ENCODE measurements at places on chromosomes 13 and 19.

DNA sequence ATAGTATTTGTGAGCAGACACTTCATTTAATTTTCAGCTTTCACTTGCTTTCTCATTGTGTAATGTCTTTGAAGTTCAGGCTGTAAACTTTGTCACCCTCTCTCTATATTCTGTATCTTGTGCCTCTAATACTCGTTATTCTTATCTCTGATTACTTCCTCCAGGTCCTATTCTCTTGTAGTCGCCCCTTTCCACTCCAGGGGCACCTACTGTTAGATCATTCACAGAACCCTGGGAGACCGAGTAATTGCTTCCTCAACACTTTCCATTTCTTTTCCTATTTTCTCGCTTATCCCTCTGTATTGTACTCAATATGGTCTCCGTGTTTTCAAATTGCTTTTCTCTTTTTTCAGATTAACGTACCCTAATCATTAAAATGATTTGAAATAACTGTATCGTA lies 93.9 kb upstream of the TDRD3 start:
- DNase-seq, result no peak

DNA sequence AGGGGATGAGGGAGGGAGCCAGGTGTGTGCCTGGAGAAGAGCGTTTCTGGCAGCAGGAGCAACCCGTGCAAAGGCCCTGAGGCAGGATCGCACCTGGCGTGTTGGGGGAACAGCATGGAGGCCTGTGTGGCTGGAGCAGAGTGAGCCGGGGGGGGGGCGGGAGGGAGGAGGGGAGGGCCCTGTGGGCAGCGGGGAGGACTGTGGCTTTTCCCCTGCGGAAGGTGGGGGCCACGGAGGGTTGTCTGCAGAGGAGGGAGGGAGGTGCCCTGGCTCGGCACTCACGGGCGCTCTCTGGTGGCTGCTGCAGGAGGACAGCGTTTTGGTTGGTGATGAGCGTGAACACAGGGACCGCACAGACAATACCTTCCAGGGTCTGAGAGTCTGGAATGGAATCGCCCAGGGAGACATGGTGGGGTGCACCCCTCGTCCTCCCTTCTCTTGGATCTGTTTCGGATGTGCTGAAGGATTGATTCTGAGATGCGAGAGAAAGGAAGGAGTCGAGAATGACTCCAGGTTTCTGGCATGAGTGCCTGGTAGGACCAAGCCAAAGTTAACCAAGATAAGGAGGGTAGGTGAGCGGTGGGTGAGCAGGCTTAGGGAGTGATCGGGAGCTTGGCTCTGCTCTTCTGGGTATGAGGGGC lies 6.5 kb downstream of the RAB11B start:
- peak; percentile 34 for DNase-seq

- no peak for DNase-seq
Observed at GRCh38 chr13:48511621-48512230, 21.2 kb downstream of the RCBTB2 start.

GRCh38 chr19:44959691-44960090 lies 4.5 kb downstream of the CLPTM1 start:
- DNase-seq, result no peak

Measured in caudate nucleus (tissue), 63 donors.